Lung microvascular endothelial cell (primary cell): ENCODE measurements at places on chromosomes 2 and 18.

DNA sequence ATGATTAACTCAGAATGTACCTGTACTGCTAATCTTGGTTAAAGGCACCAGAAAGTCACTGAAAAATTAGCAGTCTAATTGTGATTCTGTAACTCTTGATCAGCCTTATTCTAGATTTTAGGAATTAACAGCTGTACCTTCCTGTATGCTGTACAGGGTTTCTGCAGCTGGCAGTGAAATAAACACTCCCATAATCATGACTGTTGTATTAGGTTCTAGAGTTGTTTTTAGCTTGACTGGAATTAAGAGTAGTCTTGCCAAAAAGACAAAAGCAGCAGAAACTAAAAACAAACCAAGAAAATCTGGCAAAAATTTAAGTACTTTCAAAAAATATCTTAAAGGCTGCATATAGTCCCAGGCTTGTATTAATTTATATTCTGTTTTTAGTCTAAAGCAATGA, 103.5 kb downstream of the SOS1 start:
- no peak for DNase-seq

DNA sequence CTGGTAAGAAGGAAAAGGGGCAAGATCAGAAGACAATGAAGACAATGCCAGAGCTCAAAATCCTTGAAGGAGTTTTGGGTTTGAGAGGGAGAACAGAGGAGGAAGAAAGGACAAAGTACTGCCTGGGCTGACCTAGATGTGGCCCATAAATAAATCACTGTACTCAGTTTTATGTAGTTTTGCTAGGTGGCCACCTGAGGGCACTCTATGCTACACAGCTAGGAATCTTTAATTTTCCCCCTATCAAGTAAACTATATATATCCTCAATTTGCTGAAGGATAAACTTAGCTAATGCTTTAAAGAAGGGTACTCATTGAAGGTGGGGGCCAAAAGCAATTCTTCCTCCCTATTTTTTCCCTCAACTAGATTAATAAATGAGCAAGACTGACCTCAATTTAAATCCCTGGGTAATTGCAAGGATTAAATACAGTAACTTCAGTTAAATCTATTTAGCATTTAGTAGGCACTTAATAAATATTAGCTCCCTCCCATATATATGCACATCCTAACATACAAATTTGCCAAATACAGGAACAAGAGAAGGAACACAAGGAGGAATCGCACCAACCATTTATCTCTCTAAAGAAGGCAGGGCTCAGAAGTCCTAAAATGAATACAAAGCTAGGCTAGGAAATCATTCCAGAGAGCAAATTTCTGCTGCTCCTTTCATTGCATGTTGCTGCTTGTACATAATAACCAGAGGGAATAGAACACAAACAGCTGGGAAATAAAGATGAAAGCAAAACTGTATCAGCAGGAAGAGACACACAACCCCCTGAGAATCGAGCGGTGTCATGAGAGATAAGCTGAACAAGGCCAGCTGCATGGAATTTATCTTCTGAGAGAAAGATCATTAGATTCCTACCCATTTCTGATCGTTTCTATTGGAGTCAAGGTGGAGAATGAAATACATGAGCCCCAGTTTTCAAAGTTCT, 540.1 kb downstream of the NRXN1 start:
- peak; percentile 48 for DNase-seq

GRCh38 chr2:9382604-9383235, 40.6 kb downstream of the ITGB1BP1 start:
- DNase-seq, result no peak

DNA sequence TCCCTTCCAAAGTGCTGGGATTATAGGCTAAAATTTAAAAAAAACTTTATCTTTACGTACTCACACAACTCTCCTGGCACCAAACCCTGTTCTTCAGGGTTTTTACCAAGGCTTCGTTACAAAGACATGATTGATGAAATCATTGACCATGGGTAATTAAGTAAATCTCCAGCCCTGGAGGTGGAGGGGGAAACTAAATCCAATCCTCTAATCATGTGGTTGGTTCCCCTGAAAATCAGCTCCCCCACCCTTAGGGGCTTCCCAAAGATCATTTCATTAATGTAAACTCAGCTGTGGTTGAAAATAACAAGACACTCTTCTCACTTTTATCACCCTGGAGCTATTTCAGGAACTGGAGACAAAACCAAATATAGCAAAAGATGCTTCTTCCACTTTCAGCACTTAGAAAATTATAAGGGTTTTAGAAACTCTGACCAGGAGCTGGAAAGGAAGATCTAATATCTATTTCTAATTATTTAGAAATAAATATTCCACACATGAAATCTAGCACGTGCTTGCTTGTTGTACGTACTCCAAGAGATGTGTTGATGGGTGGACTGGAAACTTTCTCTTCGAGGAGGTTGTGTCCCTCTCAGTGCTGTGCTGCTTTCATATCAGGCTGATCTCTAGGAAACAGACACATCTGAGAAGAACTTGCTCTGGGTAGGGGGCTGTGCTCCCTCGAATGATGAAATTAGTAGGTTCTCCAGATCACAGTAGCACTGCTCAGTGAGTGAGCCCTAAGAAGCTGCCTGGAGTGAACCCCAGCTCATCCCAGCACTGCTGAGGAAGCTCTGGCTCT, 67.2 kb downstream of the SMAD4 start:
- no peak for DNase-seq

DNA sequence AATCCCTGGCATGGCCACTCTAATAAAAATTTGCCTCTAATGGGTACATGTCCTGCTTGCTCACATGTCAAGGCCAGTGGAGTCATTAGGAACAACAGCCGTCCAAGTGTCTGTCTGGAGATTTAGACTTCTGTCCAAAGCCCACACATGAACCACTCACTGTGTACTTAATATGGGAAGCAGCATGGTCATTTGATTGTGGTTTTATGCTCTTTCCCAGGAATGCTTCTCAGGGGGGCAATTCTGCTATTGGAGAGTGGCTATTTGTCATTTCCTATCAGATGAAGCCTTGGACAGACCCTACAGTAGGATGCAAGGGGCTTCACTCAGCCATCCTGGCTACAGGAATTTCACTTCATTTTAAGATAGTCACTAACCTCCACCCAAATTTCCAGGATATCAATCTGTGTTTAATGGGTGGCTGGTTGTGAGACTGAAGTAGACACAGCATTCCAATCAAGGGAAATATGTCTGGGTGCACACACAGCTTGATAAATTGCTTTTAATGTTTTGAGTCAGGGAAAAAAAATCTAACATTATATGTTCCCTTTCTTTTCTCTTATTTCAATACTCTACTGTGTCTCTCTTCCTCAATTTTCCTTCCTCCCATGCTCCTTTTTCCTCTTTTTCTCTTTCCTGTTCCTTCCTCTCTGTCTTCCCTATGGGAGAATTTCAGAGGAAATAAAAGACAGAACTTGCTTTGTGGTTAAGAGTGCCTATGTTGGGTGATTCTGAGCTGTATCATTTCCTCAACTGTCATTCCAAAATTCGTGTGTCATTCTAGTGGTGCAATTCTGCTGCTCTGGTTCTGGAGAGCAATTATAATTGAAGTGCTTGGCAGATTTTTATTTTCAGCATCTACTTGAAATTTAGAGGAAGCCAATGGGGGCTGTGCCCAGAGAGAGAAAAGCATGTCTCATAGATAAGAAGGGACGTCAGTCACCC, 320.1 kb downstream of the OSR1 start:
- no peak for DNase-seq

DNA sequence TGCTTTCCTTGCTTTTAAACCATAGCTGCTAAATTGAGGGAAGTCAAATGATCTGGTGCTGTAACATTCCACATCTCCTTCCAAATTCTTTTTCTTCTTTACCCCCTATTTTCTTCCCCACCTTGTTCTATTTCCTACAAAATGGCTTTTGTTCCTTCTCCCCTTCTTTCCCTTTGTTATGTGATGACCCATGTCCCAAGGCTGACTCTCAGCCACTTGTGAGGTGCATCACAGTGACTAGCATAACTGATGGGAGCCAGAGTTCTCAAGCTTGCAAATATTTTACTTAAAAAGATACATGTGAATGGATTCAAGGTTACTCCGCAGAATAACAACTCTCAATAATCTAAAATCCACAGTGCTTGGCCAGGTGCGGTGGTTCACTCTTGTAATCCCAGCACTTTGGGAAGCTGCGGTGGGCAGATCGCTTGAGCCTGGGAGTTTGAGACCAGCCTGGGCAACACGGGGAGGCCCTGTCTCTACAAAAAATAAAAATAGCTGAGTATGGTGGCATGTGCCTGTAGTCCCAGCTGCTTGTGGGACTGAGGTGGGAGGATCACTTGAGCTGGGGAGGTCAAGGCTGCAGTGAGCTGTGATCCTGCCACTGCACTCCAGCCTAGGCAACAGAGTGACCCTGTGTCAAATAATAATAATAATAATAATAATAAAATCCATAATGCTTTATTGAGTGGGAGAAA, 100.1 kb upstream of the CERS6 start:
- DNase-seq, result no peak

DNA sequence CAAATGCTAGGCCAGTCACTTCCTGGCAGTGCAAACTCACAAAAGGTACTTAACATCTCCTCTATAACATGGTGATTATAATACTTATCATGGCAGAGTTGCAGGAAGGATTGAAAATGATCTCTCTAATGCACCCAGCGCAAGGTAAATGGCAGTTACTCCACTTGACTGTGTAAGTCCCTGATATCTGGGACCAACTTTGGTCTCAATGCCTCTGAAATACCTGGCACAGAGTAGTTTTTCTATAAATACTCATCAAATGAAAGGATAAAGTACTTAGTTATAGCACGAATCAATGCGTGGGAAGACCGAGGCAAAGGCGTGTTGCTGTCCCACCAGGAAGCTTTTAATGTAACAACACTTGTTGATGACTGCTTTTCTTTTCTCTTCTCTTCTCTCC, 24.8 kb downstream of the LRRC30 start:
- DNase-seq, result no peak

DNA sequence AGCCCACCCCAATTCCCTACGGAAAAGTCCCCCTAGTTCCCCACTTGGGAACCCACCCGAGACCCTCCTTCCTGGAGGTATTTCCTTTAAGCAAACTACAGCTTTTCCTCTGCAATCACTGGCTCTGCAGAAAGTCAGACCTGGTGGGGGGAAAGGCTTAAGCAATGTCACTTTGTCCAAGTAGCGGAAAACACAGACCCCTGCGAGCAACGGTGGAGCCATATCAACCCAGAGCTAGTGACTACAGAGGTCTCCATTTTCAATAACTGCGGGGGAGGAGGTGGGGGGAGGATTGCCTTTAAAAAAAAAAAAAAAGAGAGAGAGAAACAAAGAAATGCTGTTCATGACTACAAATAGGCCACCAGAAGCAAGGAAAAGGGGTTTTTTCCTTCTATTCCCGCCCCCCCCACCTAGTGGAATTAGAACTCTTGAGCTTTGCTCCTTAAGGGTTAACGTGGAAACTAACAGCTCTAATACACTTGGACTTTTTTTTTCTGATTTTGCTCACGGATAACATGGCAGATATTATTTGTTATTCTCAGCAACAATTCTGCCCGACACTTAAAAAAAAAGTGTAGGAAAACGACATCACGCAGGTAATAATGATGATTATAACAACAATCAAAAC, 1.1 kb upstream of the FRZB start:
- no peak for DNase-seq

DNA sequence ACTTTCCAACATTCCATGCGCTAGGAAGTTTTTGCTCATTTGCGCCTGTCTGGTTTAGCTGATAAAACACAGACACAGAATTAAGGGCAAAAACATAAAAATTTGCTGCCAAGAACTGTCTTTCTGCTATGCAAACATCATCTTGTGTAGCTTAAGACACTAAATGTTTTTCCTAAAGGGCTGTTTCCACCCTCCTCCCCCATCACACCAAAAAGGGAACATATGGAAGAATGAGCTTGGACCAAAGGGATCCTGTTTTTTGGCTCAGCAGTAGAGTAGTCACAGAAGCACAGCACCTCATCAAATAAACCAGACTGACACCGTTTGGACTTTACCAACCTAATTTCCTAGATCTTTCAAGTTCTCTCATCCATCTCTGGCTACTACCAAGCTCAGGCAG, 210.1 kb downstream of the ZNF521 start:
- peak; percentile 31 for DNase-seq

DNA sequence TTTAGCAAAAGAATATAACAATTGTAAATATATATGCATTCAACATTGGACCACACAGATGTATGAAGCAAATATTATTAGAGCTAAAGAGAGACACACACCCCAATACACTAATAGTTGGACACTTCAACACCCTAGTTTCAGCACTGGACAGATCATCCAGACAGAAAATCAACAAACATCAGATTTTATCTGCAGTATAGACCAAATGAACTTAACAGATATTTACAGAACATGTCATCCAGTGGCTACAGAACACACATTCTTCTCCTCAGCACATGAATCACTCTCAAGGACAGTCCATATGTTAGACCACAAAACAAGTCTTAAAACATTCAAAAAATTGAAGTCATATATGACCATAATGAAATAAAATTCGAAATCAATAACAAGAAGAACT, 22.1 kb upstream of the EVA1A start:
- no peak for DNase-seq

GRCh38 chr18:27227721-27228120, 42.6 kb upstream of the CHST9 start:
- no peak for DNase-seq

DNA sequence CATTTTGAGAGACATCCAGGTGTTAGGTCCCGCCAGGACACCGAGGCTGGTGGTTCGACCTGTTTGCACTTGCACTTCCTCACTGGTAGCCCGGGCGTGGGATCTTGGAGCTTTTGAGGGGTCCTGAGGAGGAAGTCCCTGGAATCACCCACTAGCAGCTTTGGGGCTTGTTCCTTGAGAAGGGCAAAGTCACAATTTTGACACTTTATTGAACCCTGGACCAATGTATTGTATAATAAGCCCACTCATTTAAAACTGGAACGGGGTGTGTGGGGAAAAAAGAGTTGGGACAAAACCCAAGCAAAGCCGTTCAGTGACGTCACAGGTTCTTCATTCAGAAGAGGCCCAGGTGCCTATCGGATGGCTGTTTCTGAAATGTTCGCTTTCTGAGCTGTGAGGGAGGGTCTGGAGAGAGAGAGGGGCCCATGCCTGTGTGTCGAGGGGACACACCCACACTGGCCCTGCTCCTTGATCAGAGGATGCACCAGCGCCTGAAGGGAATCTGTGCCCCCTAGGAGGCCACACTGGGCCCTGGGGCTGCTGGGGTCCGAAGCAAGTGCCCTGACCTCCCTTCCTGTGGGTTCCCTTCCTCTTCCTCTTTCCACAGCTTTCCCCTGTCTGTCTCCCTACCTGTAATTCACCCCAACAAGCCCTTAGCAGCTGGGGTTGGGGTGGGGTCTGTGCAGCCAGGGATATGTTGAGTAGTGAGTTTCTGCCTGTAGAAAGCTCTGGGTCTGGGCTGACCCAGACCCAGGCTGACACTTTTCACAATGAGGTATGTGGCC, 2.6 kb downstream of the LPIN1 start:
- no peak for DNase-seq

GRCh38 chr18:43868497-43868995, 591.3 kb upstream of the SYT4 start:
- no peak for DNase-seq
